ENCODE measurements at places on chromosomes 11 and 22.

DNA sequence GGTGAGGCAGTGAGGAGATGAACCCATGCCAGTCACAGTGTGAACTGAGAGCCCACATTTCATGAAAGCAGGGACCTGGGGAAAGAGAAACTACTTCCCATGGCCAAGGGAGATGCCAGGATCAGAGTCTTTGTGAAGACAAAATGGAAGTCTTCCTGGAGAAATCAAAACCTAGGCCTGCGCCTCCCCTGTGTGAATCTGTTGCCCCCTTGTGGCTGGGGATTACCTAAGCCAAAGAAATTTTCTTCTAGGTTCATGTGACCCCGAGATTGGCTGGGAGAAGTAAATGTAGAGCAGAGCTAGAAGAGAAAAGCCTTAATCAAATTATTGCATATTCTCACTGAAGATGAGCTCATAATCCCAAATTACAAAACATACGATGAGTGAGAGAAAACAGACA is 1075.3 kb downstream of the TBC1D22A start:
- DNase-seq, result no peak

- no peak for DNase-seq
Measured at GRCh38 chr11:132639986-132640385, 892.3 kb downstream of the OPCML start.

- DNase-seq, result peak; percentile 65
Measured at GRCh38 chr22:28373831-28374230, 305.8 kb downstream of the TTC28 start.

DNA sequence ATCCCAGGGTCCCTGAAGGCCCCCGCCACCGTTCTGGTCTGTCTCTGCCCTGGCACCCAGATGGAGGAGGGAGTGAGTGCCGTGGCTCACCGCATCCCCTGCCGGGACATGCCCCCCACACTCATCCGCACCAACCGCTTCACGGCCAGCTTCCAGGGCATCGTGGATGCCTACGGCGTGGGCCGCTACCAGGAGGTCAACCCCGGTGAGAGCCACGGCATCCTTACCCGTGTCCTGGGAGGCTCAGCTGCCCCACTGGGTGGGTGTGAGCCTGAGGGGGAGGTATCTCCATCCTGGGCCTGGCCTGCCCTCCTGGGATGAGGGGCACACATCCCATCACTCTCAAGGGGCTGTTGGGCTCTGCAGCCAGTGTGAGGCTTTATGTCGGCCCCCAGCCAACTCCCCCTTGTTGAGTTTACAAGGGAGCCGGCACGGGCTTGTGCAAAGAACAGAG is 6.1 kb downstream of the TCIRG1 start:
- no peak for DNase-seq

DNA sequence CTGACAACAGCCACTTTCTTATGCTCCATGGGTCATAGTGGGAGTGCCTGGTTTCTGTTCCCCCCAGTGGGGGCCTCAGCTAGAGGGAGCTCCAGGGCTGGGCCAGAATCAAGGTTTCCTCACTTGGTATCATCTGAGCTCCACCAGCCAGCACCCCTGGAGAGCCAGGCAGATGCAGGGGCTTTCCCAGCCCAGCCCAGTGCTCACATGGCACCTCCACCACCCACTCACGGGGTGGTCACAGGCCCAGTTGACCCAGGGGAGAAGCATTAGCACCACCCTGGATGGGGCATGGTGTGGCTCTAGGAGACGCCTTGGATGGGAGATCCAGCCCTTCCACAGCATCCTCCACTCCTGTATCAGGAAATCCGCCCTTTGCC is 24.1 kb upstream of the WNT7B start:
- DNase-seq, result no peak

GRCh38 chr11:45606514-45607281 is 58.7 kb downstream of the CHST1 start:
- no peak for DNase-seq

DNA sequence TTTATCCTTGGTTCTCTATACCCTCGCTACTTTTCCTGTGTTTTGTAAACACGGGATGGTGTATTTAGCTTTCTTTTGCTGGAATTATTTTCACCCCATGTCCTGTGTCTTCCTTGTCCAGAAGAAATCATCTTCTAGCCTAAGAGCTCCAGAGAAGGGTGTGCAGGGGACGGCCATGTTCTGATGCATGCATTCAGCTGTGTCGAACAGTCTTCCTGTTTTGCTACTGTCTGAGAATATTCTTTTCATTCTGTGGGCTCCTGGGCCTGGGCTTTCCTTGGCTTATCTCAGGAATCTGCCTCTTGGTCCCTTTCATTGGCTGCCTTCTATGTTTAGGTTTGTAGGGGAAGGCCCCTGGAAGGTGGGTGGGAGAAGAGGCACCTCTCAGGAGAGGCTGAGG is 10.6 kb upstream of the PLET1 start:
- DNase-seq, result no peak

- DNase-seq, result no peak
Measured at GRCh38 chr11:126190792-126191191, 20.7 kb downstream of the RPUSD4 start.

GRCh38 chr11:9276571-9276970 is 11.4 kb upstream of the DENND5A start:
- no peak for DNase-seq

DNA sequence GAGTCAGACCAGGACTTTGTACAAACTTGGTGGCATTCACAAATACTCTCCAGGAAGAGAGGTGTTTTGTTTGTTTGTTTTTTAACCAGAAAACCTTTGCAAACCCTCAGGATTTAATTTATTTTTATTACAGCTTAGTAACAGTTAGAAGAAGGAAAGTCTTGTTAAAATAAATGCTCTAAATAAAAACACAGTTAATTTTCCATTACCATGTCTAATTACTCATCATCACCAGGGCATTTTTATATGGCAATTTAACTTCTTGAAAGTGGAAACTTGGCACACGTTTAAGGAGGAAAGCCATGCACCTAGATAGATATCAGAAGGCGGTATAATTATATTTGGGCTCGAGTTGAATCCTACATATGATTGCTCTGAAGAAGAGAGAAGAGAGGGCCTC is 7.4 kb downstream of the BARX2 start:
- DNase-seq, result no peak

- DNase-seq, result no peak
Measured at GRCh38 chr11:66287211-66287888, 1.6 kb downstream of the YIF1A start.

DNA sequence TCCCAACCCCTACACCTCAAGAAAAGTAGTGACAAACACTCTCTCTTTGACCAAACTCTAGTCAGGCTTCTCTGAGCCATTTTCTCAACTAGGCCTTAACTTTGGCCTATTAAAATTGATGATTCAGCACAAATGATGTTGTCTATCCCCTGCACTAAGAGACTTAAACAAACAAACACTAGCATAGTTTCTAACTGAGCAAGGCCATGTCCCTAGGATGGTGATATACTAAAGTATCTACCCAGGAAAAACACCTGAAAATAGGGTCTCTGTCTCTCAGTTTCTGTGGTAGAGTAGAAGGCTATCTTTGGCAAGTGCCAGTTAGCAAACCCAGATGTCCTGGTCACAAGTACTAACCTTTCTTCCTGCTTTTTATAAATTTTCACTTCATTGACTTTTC is 219.7 kb upstream of the ANO3 start:
- DNase-seq, result no peak

DNA sequence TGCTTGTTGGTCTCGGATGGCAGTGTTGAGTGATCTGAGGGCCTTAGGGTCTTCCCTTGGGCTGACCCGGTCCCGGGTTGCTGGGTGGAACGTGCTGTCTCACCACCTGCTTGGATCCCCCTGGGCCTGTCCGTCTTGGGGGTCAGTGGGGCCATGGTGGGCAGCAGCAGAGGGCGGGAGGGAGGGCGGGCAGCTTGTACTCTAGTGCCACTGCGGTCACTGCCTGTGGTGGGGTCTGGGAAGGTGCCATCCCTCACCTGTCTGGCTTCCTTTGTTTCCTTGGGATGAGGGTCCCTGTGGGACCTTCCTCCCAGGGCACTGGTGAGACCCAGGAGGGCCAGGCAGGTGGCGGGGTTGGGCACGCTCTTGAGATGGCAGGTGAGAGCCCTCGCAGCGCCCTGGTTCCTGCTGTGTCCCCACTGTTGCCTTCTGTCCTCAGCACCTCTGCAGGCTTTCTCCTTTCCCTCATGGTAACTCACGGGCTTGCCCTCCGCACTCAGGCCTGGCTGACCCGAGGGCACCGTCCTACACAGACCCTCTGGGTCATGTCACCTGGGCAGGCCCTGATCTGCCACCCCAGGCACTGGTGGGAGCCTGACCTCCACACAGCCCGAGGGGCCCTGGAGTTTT is 34.2 kb downstream of the TBC1D22A start:
- no peak for DNase-seq

- no peak for DNase-seq
Measured at GRCh38 chr11:109510316-109510715, 88.3 kb downstream of the C11orf87 start.

- no peak for DNase-seq
Measured at GRCh38 chr11:70942593-70942992, 309.8 kb downstream of the SHANK2 start.

- DNase-seq, result no peak
Measured at GRCh38 chr22:19105456-19105855, 16.8 kb downstream of the DGCR2 start.

- no peak for DNase-seq
Measured at GRCh38 chr11:46051102-46051501, 70.2 kb downstream of the PHF21A start.

GRCh38 chr11:68615657-68616056 is 68.7 kb upstream of the GAL start:
- no peak for DNase-seq

DNA sequence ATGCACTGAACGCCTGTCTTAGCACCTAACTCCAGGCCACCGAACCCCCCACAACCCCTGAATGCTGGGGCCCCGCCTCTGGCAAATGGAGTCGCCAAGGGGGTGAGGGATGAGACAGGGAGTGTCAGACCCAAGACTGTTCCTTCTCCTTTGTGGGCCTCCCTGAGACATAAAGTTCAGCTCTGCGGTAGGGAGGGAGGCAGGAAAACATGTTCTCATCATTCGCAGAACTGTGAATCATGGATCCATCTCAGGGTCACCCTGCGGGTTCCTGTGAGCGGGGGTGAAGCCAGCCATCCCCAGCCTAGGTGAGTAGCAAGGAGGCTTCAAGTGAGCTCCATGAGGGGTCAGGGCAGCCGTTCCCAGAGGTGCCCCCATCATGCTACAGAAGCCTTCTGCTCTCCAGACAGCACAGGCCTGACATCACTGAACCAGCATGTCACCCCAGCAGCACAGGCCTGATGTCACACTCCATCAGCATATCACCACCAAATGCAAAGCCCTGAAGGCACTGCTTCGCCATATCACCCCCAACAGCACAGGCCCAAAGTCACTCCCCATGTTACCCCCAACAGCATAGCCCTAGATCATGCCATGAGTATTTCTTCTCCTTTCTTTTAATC is 27.2 kb downstream of the TMPRSS6 start:
- no peak for DNase-seq

DNA sequence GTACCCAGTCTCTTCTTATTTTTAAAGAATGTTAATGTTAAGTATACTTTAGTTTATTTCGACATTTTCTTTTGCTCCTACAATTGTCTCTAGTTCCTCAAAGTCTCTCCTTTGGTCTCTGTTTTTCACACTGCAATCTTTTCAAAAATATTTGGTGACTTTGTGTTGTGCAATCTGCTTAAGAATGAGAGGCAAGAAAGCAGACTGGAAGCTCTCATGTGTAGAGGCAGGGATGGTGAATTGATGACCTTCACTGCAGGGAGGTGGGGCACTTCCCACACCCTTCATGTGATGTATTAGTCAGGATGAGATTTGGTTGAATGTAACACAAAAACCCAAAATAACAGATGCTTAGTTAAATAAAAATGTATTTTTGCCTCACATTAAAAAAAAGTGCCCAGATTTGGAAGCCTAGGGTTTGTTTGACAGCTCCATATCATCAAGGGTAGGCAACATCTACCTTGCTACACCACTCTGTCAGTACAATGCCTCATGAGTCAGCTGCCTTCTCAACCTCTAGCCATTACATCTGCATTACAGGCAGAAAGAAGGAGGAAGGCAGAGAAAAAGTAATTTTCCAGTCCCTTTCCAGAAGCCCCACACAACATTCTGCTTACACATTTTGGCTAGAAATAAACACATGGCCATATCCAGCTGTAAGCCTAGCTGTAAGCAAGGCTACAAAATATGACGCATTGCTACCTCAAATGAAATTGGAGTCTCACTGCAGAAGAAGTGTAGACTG is 3.8 kb upstream of the MMP27 start:
- DNase-seq, result peak; percentile 7

- no peak for DNase-seq
Measured at GRCh38 chr11:7532405-7533145, 18.8 kb downstream of the PPFIBP2 start.

DNA sequence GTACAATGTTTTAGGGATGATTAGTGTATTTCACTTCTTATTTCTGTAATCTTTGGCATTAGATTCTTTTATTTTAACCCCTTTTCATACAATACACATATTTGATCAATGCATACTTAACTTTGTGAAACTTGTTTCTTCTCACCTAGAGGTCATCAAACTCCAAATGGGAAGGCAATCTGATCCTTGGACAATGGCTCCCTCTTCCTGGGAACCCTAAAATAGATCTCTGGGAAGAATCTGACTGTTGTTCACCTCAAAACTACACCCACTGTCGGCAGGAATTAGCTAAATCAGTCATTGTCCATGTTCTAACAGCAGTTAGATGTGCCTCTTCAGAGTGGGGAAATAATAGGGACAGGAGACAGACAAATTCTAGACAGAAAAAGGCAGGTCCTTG is 707.4 kb upstream of the CHORDC1 start:
- DNase-seq, result no peak

- DNase-seq, result no peak
Measured at GRCh38 chr22:38122616-38123015, 12.1 kb upstream of the BAIAP2L2 start.

DNA sequence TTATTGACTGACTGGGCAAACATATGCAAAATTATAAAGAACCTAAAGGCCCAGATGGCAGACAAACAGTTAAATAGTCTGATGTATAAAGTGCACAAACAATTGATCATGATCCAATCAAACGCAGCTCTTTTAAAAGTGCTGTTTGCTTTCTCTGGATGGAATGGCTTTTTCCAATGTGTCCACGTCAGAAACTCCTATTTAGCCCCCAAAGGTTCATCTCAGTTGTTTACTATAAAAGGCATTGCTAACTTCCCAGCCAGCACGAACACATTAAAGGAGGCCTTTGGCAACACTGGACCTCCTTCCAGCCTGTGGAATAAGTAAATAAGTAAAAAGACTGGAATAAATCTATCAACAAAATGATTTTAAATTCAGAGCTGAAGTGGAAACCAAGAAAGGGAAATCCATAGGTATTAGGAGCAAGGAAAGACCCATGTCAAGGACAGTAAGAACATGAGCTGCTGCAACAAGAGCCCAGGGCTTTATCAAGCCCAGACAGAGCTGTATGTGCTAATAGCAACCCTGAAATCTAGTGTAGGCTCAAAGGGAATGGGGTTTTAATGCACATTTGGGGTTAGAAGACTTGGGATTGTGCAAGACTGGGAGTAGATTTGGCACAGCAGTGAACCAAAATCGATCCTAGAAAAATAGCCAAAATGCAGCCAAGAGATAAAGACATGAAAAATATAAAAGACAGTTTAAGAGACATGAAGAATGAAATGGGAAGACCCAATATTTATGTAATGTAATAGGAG is 105.4 kb downstream of the EFCAB6 start:
- DNase-seq, result no peak

GRCh38 chr11:84685149-84685548 is 942.0 kb downstream of the DLG2 start:
- DNase-seq, result no peak

All from EH (cell line).